ENCODE measurements at places on chromosomes 13 and 19.

GRCh38 chr13:22736084-22736767, 444.6 kb upstream of the SGCG start:
- no peak for DNase-seq

- DNase-seq, result peak; percentile 99
These were observed 67.0 kb upstream of the SERP2 start for GRCh38 chr13:44306371-44307192.

GRCh38 chr19:37763488-37763887, 15.9 kb downstream of the ZNF573 start:
- DNase-seq, result peak; percentile 73

GRCh38 chr13:93446238-93446637, 219.6 kb downstream of the GPC6 start:
- DNase-seq, result no peak

DNA sequence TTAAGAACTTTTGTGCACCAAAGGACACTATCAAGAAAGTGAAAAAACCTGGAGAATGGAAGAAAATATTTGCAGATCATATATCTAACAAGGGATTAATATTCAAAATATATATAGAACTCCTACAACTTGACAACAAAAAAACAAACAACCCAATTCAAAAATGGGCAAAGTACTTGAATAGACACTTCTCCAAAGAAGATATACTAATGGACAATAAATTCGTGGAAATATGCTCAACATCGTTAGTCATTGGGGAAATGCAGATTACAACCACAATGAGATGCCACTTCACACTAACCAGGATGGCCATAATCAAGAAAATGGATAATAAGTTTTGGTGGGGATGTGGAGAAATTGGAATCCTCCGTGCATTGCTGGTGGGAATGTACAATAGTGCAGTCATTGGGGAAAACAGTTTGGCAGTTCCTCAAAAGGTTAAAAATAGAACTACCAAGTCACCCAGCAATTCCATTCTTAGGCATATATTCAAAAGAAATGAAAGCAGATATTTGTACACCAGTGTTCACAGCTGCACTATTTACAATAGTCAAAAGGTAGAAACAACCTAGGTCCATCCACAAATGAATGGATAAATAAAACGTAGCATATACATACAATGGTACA, 2.2 kb upstream of the LSR start:
- DNase-seq, result no peak

DNA sequence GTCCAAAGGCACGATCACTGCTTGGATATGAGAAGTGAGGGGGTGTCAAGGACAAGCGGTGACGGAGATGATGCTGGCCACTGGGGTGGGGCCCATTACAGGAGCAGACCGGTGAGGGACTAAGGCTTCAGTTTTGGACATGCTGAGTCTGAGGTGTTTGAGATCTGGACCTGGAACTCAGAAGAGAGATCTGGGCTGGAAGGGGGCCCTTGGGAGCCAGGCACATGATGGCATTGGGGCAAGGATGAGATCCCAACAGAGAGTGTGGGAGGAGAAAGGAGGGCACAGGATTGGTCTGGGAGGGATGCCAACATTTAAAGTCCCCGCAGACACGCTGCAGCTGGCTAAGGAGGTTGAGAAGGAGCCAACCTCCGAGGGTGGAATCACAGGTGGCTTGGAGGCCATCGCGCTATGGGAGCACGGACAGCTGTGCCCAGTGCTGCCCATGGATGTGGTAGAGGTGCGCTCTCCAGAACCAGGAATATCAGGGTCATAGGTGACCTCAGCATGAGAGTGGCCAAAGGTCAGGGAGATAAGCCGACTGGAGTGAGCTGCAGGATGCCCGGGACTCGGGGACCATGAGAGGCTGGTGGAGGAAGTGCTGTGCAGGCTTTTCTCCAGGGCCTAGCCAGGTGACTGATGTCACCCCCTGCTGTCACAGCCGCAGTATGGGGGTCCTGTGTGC, 21.8 kb downstream of the DHRS12 start:
- DNase-seq, result no peak

GRCh38 chr19:16877581-16877980, 11.2 kb upstream of the F2RL3 start:
- peak; percentile 30 for DNase-seq

GRCh38 chr19:10718205-10719196, 622 bp downstream of the DNM2 start:
- DNase-seq, result peak; percentile 56

DNA sequence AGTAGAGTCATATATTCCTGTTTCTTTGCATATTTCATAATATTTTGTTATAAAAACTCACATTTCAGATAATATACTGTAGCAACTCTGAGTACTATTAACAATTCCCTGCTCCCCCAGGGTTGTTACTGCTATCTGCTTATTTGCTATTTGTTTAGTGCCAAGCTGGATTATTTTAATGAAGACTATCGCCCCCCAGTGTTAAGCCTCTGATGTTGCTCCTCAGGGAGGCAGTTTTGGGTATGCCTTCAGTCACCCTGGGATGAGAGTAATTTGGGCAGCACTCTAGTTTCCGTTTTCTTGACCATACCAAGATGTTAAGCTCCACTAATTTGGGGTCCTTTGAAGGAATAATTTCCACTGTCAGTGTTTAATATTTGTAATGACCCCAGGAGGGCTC, 46.0 kb downstream of the MICU2 start:
- DNase-seq, result peak; percentile 52

DNA sequence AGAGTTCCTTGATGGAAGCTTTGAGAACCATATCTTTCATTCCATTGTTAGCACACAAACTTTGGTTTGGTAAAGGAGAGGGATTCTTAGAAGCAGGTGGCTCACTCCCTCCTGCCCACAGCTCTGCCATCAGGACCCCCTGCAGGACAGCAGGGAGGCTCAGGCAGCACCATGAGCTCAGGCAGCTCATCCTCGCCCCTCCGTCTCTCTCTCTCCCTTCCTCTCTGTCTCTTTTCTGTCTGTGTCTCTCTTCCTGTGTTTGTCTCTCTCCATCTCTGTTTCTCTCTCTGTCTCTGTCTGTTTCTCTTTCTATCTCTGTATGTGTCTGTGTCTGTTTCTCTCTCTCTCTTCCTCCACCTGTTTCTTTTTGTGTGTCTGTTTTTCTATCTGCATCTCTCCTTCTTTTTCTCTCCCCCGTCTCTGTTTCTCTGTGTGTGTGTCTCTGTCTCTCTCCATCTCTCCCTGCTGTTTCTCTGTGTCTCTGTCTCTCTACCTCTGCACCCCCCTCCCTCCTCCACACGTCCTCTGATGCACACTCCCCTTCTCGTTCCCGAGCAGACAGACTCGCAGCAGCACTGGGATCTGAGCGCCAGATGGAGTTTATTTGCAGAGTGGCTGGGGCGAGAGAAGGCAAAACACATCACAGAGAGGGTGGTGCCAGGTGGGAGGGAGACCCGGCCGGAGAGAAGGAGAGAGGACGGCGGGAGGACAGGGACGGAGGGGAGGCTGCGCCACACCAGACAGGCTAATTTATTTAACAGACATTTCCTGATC, 8.7 kb downstream of the SBK2 start:
- no peak for DNase-seq

DNA sequence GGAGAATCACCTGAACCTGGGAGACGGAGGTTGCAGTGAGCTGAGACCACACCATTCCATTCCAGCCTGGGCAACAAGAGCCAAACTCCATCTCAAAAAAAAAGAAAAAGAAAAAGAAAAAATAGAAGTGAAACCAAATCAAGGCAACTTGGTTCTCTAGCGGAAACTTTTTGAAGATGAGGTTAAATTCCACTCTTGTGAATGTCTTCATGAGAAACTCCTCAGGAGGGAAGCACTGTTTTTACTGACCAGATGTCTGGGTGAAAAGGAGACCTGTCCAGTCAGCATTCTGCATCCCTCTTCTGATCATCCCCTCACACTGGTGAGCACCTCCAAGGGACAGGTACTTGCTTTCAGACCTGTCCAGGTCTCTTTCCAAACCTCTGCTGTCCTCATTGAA, 15.8 kb downstream of the BRD4 start:
- no peak for DNase-seq

- DNase-seq, result no peak
These were observed 31.9 kb downstream of the SCGB2B2 start for GRCh38 chr19:34644991-34645461.

DNA sequence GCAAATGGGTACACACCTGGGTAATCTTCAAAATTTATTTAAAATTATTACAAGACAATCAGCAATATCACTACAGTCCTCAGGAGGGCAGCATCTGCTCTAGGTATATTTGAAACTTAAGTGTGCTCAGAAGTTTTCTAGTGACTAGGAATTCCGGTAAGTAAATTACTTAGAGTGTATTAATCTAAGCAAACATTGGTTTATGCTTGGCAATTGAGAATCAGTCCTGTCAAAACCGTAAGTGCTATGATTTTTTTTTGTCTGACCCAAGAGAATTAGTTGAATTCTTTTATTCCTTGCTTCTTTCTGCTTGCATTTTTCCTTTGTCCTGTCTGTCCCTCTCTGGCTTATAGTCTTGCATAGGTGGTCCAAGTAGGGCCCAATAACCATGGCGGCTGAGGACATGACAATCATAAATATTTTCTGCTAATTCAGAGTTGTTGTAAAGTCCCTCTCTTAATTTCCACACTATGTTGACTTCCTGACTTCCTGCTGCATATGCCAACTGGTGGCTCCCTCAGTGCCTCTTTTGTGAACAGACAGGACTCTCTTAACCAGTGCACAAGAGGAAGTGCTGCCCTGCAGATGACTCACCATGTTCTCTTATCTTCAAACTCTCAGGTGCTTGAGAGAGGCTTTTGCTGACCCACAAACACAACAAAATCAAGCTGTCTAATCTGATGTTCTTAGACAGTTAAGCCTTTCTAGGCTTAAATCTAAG, 82.2 kb downstream of the SLAIN1 start:
- peak; percentile 64 for DNase-seq

DNA sequence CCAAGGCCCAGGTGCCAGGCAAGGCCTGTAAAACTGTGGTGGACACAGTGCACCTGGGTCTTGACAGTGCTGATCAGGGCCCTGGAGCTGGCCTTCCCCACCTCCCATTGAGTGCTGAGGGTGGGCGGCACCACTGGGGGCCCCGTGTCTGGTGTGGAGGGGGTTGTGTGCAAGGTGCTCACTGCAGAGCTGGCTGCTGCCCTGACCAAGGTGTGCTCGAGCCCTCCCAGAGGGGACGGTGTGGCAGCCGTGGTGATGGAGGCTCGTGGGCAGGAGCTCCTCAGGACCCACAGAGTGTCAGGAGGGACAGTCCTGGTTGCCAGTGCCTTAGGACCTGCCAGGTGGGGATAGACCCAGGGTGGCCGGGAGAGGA, 23.0 kb downstream of the ATP4B start:
- no peak for DNase-seq

DNA sequence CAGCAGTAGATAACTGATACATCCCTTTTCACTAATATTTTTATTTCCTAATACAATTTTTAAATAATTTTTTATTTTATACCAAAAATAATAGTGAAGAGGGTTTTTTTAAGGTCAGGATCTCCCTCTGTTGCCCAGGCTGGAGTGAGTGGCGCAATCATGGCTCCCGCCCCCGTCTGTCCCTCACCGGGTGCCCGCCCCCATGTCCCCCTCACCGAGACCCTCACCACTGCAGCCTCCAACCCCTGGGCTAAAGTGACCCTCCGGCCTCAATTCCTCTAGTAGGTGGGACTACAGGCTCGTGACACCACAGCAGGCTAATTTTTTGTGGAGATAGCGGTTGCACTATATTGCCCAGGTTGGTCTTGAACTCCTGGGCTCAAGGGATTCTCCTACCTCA, 17.8 kb upstream of the ZNF846 start:
- DNase-seq, result no peak

GRCh38 chr13:90008707-90009149, 1338.8 kb upstream of the MIR17HG start:
- DNase-seq, result peak; percentile 21

DNA sequence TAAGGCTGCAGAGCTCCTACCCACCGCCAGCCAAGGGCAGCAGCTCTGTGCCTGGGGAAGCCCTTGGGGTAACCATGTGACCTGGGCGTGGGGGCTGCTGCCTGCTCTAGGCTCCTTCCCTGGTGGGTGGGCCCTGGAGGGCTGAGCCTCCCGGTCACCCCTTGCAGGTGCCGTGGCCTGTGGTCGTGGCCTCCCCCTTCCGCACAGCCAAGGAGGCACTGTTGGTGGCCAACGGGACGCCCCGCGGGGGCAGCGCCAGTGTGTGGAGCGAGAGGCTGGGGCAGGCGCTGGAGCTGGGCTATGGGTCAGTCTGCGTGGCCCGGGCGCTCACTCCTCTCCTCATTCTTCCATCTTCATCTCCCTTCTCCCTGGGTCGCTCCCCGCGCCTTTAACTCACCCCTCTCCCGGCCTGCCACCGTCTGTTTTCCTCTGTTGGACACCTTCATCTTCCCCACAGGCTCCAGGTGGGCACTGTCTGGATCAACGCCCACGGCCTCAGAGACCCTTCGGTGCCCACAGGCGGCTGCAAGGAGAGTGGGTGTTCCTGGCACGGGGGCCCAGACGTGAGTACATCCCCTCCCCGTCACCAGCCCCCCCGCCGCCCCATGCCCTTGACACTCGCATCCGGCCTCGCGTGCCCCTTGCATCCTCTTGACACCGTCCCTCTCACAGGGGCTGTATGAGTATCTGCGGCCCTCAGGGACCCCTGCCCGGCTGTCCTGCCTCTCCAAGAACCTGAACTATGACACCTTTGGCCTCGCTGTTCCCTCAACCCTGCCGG, 9.9 kb upstream of the FLT3LG start:
- no peak for DNase-seq
